Renal cortex interstitium (tissue), 15 donors: ENCODE measurements at places on chromosomes 2 and 18.

DNA sequence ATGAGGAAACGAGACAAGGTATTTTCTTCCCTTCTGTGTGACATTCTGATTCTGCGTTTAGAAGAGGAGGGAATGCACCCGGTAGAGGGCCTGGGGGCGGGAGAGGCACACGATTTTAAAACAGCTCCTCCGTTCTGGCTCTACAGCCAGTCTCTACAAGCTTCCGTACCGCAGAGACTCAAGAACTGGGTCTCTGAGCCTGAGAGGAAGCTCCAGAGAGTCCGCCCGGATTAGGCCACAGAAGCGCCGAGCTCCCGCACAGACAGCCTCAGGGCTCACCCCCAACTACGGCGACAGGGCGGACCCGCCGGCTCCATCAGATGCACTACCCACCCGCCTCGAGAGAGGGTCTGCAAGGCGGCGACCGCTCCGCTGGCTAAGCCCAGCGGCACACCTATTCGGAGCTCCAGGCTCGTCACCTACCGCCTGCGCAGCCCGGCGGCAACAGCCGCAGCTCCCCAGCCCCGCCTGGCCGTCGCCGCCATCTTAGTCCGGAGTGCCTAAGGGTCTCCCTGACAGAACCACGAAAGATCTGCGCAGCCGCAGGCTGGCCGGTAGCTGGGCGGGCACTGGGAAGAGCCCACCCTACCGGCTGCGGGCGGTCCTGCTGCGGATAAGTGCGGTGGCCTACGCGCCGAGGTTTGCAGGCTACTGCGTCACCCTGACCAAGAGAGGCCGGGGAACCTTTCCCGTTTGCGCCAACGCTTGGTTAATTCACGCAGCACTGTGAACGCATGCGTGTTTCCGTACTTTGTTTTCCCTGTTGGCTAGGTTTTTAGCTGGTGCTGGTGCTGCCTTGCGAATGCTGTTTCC lies at the start of gene NFU1:
TSS of gene NFU1 (minus strand) at position 498 of the 813 bp plus-strand sequence. CDS start at position 485, 13 bp downstream.
- DNase-seq: peak; percentile 90

DNA sequence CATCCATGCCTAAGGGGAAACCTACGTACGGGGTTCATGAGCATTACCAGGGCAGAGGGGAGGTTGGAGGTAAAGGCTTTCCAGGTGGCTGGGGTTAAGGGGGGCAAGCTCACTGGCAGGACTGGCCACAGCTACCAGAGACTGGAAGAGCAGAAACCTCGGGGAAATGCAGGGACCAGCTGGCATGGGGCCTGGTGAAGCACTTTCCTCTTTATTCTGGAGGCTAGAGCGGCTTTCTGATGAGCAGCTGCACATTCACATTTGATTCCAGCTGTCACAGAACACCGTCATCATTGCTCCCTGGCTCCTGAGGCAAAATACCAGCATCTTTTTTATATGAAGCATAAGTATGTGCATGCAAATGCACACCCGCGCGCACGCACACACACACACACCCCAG lies 28.7 kb upstream of the LRRC30 start:
- no peak for DNase-seq

GRCh38 chr18:25314838-25315190 lies 37.2 kb downstream of the ZNF521 start:
- no peak for DNase-seq

- no peak for DNase-seq
Observed at GRCh38 chr18:64747803-64748202, 598.9 kb upstream of the LINC00305 start.

- DNase-seq: no peak
Observed at GRCh38 chr2:10817413-10817812, 4.8 kb upstream of the PDIA6 start.

- DNase-seq: peak; percentile 10
Observed at GRCh38 chr18:69557282-69557681, 156.6 kb downstream of the DOK6 start.

DNA sequence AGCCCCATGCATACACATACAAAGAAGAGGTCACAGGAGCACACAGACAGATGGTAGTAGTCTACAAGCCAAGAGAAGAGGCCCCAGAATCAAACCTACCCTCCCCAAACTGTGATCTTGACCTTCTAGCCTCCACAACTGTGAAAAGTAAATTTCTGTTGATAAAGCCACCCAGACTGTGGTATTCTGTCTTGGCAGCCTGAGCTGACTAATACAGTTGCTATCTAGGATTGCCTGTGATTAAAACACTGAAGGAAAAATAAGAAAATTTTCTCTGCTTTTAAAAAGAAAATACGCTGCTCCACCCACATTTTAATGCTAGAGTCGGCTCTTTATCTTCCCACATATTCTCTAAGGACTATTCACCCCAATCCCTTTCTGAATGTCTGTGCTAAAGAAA lies 143.7 kb upstream of the TMEM200C start:
- no peak for DNase-seq

- DNase-seq: peak; percentile 2
Observed at GRCh38 chr2:38876407-38876806, 631 bp downstream of the MORN2 start.

DNA sequence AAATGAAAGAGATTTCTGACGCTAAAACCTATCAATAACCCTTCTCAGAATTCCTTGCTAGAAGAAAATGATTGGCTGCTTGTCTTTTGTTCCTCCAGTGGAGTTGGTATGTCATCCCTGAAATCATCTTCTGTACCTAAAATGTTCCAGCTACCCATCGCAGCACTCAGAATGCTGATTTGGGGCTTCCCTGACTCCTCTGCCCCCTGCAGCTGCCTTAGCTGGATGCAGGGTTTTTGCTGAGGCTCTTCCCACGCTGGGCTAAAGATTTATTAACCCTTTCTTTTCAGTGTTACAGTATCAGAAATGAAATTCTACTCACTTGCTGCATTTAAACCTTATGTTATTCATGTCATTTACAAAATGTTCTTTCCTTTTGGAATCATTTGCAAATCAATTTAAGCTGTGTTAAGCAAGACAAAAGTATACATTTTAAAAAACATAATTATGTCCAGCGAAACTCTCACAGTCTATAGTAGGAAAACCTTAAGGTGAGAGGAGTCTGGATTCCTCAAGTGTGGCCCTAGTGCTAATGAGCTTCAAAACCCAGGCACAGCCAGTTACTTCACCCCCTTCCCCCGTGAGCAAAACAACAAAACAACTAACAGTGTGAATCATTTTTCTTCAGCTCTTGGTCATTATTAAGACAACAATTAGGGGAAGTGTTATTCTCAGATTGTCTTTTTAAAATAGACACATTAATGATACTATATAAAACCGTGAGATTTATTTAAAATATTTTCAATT lies 32.8 kb downstream of the PKP4 start:
- DNase-seq: no peak

DNA sequence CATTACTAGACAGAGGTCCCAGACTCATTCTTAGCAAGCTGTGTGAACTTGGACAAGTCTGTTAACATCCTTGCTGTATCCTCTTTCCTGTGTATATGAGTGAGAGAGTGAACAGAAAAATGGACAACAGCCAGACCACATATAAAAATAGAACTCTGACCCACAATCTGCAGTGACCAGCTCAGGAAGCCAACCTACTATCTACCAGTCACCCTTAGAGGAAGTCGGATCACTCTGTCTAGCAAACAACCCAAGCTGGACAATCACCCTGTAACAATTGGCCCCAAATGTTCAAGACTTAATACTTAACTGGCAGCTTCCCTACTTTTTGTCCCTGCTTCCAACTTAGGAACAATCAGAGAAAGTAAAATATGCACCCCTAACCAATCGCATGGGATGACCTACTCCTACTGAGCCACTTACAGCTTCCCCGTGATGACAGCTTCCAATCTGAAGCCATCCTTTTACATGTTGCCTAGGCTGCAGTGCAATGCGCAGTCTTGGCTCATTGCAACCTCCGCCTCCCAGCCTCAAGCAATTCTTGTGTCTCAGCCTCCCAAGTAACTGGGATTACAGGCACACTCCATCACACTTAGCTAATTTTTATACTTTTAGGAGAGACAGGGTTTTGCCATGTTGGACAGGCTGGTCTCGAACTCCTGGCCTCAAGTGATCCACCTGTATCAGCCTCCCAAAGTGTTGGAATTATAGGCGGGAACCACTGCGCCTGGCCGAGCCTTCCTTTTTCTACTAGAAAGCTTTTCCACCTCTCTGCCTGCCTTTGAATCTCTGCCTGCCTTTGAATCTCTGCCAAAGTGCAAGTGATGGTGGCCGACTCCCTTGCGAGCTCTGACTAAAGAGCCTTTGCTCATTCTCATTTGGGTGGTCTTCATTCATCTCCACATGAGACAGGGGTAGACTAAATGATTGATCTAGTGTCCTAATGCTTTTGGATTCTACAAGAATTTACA lies 158.3 kb upstream of the NDUFV2 start:
- no peak for DNase-seq

DNA sequence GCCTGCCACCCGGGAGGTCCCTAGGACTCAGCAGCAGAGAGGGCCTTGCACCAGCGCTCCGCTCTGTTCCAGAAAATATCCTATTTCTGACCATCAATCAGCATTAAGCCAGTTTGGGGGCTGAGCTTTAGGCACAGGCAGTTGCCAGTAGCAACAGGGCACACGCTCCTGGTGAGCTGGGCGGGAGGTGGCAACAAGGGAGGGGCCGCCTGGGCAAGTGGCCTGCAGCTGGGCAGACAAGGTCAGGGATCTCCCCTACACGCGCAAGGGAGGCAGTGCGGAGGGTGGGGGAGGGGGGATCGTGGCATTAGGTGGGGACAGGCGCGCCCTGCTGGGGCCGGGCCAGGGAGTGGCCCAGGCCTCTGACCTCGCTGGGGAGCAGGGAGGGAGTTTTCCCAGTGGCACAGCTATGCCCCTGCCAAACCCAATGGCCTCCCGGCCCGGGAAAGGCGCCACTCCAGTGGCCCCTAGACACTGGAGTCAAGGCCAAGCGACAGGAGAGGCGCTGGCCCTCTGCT lies 302.8 kb downstream of the NCKAP5 start:
- peak; percentile 28 for DNase-seq

GRCh38 chr2:60317844-60318243 lies 235.6 kb downstream of the BCL11A start:
- DNase-seq: no peak

DNA sequence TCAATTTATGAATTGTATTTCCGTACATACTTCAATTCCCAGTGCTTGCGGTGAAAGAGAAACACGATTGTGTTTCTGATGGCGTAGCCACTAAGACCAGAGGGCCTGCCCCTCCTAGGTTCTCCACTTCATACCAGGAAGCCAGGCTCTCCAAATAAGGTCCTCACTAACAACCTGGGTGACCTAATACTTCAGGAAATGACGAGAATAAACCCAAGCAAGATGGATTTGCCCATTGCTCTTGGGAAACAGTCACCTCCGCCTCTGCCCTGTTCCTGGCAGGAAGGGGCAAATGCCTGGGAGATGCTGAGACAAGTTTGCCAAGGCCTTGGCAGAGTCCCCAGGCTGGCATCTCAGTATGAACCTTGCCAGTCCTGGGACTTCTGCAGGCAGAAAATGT lies 41.8 kb downstream of the TTC32 start:
- DNase-seq: no peak

GRCh38 chr2:160205505-160205904 lies 5.4 kb upstream of the ITGB6 start:
- DNase-seq: no peak

GRCh38 chr2:200762127-200762526 lies 49.6 kb upstream of the BZW1 start:
- no peak for DNase-seq

- no peak for DNase-seq
Observed at GRCh38 chr2:218217360-218218267, 625 bp downstream of the ARPC2 start.

DNA sequence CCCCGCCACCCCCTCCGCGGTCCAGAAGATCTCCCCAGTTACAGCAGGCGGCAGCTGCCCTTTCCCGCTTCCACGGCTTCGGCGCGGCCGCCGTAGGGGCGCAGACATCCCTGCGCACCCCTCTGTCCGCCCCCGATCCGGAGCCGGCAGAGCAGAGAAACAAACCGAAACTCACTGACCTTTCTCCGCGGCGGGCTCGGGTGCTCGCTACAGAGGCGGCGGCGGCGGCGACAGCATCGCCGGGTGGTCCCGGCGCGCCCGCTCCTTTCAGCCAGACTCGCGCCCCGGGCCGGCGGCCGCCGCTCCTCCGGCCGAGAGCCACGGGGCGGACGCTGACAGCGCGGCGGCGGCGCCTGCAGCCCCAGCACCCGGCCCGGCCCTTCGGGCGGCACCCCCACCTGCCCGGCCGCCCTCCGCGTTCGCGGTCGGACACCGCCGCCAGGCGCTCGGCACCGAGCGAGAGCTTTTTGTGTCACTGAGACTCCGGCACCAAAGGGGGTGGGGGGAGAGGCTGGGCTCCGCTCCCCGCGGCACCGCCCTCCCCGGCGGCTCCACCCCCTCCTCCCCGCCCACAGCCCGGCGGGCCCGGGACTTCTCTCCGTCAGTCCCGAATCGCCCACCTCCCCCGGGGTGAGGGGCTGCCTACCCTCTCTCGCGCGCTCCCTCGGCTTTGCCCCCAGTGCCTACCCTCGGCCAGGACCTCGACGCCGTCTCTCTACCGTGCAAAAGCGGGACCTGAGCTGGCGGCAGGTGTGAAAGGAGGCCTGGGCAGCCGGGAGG lies 1.4 kb upstream of the RNF152 start:
- DNase-seq: peak; percentile 72

- no peak for DNase-seq
Observed at GRCh38 chr2:236872981-236873380, 212.7 kb upstream of the COPS8 start.

- no peak for DNase-seq
Observed at GRCh38 chr2:66874411-66874810, 439.5 kb downstream of the MEIS1 start.

- no peak for DNase-seq
Observed at GRCh38 chr2:108904680-108905079, 84.3 kb downstream of the EDAR start.

DNA sequence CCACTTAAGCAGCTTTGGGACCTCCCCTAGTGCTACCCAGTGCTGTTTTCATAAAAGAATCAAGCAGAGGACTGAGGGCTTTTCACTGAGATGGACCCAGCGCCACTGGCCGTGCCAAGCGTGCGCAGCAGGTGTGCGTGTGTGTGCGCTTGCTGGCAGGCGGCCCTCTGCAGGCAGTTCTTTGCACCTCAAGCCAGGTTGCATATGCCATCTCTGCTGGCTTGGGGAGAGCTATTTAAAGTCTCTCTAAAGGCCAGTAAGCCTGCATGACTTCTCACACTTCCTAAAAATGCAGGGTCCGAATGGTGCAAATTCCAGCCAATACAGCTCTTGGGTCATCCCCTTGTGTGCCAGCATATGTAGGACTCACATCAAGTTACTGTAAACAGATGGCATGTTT lies 255.5 kb downstream of the RNF152 start:
- no peak for DNase-seq

DNA sequence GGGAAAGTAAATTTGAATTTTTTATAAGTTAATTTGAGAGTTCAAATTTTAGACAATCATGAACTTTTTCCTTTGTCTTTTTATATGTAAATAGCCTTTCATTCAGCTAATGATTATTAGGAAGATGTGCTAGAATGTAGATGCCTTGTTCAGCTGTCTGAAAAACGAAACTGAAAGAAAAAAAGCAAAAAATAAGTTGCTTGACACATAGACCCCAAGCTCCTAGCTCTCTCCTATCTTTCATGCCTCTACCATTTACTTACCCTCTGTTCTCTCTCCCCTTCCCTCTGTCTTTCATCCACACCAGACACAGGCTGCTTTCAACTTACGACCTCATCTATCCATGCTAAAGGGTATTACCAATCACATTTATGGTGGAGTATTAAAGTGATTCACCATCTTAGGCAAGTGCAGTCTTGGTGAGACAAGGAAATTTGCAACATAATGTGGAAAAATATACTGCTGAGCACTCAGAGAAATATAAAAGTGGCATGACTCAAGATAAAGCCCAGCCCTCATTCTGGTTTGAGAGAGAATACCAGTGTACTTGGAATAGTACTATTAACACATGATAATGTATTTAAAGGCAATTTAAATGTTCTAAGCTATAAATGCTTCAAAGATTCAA lies 425.6 kb downstream of the SUCLG1 start:
- no peak for DNase-seq
